ENCODE measurements at places on chromosomes 4 and X. TPM values are rescaled to one million over a fixed set of nuclear protein-coding genes. Genes with fewer than 3 reads are reported as not detected.

GRCh38 chr4:22850630-22851029 lies 157.9 kb downstream of the GBA3 start:
- H3K4me1 ChIP-seq, result no peaks in the 10 kb centered on the region
- no peak for DNase-seq
- H3K36me3 ChIP-seq, result no peaks in the 10 kb centered on the region
- H3K27ac ChIP-seq, result no peak overlapping the region
- no peak overlapping the region for H3K4me3 ChIP-seq

The PPEF1 gene
- total RNA-seq, result not detected

- H3K4me3 ChIP-seq, result no peak overlapping the region
- no peaks in the 10 kb centered on the region for H3K4me1 ChIP-seq
- no peaks in the 10 kb centered on the region for H3K27me3 ChIP-seq
- H3K27ac ChIP-seq, result no peak overlapping the region
- no peak for DNase-seq
Measured at GRCh38 chr4:147123146-147123545, 177.5 kb upstream of the TTC29 start.

The FDCSP gene
- not detected for total RNA-seq

DNA sequence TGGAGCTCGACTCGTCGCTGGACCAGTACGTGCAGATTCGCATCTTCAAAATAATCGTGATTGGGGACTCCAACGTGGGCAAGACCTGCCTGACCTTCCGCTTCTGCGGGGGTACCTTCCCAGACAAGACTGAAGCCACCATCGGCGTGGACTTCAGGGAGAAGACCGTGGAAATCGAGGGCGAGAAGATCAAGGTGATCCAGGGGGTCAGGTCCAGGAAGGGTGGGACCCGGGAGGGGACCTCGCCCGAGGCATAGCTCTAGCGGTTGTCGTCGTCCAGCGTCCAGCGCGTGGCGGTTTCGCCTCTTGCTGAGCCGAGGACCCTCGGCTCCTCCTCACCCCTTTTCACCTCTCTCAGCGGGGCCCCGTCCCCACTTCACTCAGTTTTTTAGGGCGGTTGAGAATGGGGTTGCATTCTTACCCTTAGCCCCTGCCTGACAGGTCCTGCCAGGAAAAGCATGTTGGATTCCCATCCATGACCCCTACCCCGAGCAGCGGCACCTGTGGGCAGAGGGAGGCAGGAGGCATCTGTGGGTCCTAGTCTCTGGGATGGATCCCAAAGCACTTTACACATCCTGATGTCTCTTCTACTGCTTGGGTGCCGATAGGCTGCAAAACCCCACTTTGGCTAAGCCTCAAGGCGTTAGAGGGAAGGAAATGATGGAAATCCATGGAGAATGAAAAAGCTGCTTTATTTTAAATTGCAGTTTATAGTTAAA lies 524 bp downstream of the RAB33A start:
- H3K4me3 ChIP-seq, result no peak overlapping the region
- no peaks in the 10 kb centered on the region for H3K27me3 ChIP-seq
- no peaks in the 10 kb centered on the region for H3K4me1 ChIP-seq
- H3K27ac ChIP-seq, result peak overlapping the region; percentile 42

GRCh38 chrX:154369449-154370299 lies 4.8 kb downstream of the FLNA start:
- peak overlapping the region; percentile 59 for H3K4me3 ChIP-seq
- H3K27ac ChIP-seq, result peak overlapping the region; percentile 69
- no peaks in the 10 kb centered on the region for H3K36me3 ChIP-seq
- H3K27me3 ChIP-seq, result no peaks in the 10 kb centered on the region
- DNase-seq, result no peak

The RNF175 gene
- total RNA-seq, result 0.65 TPM

DNA sequence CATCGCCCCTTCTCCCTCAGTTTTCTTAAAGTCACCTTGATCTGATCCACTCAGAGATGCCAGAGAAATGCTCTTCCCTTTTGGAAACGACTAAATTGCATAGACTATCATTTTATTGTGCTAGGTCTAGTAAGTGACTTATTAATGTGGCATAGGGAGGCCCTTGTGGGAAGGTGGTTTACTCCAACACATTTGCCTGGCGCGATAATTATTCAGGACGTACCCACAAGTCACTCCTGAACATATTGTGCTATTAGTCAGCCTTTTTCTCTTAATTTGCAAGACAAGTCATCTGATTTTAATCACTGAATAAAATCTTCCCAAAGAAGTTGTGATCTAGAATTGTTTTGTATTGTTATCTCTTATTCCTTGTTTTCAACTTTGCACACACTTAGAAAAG lies 7.6 kb downstream of the ENPEP start:
- no peak for DNase-seq
- no peaks in the 10 kb centered on the region for H3K27me3 ChIP-seq
- peaks cover 52% of the 10 kb centered on the region for H3K4me1 ChIP-seq
- peak overlapping the region; percentile 32 for H3K27ac ChIP-seq

The PTPN13 gene
- total RNA-seq, result 1.9 TPM

DNA sequence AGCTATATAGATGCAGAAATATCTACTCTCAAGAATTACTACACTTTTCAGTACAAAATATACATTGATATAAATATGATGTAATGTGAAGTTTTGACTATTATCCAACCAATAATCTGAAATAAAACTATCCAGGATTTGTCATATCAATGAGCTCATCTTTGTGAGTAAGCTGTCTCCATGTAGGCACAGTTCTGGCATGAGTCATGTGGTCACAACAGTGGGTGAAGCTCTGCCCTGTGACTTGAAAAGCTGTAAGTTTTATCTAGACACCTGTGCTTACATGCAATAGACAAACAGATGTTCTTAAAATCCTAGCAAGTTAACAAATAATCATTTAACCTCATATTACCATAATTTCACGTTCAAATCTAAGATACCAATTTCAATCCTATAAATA lies 192.7 kb downstream of the GABRG1 start:
- no peak overlapping the region for H3K4me3 ChIP-seq
- no peak overlapping the region for H3K27ac ChIP-seq
- no peaks in the 10 kb centered on the region for H3K4me1 ChIP-seq
- no peaks in the 10 kb centered on the region for H3K36me3 ChIP-seq
- H3K27me3 ChIP-seq, result no peaks in the 10 kb centered on the region
- no peak for DNase-seq

The NMU gene
- 1.6 TPM for total RNA-seq

The TRIM2 gene
- total RNA-seq, result 13.4 TPM

GRCh38 chr4:165450871-165451270 lies 72.1 kb downstream of the CPE start:
- no peak for DNase-seq
- H3K36me3 ChIP-seq, result no peaks in the 10 kb centered on the region
- H3K27me3 ChIP-seq, result no peaks in the 10 kb centered on the region
- no peaks in the 10 kb centered on the region for H3K4me1 ChIP-seq
- H3K4me3 ChIP-seq, result no peak overlapping the region

GRCh38 chr4:25423548-25423947 lies 46.5 kb downstream of the ANAPC4 start:
- no peak overlapping the region for H3K4me3 ChIP-seq
- peaks cover 18% of the 10 kb centered on the region for H3K4me1 ChIP-seq
- no peaks in the 10 kb centered on the region for H3K36me3 ChIP-seq
- DNase-seq, result no peak

The CLIC2 gene
- 15.5 TPM for total RNA-seq

GRCh38 chr4:54099287-54099747 lies 646 bp upstream of the GSX2 start:
- H3K27me3 ChIP-seq, result peaks cover 2% of the 10 kb centered on the region
- H3K4me3 ChIP-seq, result peak overlapping the region; percentile 44
- DNase-seq, result no peak
- no peaks in the 10 kb centered on the region for H3K36me3 ChIP-seq
- peaks cover 41% of the 10 kb centered on the region for H3K4me1 ChIP-seq

All from liver (tissue), 10 donors.